ENCODE measurements at places on chromosomes 12 and 14.
A peak's percentile ranks its signal among the peaks of the same experiment; 100 is the strongest.

- no peaks in the 10 kb centered on the region for H3K36me3 ChIP-seq
- no peak overlapping the region for H3K27ac ChIP-seq
- H3K4me1 ChIP-seq: peaks cover 19% of the 10 kb centered on the region
Observed at GRCh38 chr14:90559811-90560492, 163.1 kb downstream of the CALM1 start.

DNA sequence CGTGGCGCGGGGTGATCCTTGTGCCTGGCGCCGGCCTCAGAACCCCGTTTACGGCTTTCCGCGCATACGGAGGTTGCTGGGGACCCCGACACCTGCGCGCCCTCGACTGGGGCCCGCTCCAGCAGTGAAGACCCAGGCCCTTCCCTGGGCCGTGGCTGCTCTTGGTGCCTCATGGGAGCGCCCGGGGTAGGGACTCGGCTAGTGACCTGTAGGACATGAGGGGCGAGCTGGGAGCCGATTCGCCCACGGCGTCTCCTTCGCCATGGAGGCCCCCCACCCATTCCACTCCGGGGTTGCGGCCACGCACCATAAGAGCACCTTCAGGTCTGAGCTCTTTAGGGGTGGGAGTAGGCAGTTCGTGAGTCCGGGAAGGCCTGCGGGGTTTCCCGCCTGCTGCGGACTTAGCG lies 14.2 kb upstream of the PAX9 start:
- no peak for DNase-seq
- H3K27ac ChIP-seq: no peak overlapping the region
- H3K4me3 ChIP-seq: peak overlapping the region; percentile 84
- H3K27me3 ChIP-seq: peaks cover 12% of the 10 kb centered on the region

DNA sequence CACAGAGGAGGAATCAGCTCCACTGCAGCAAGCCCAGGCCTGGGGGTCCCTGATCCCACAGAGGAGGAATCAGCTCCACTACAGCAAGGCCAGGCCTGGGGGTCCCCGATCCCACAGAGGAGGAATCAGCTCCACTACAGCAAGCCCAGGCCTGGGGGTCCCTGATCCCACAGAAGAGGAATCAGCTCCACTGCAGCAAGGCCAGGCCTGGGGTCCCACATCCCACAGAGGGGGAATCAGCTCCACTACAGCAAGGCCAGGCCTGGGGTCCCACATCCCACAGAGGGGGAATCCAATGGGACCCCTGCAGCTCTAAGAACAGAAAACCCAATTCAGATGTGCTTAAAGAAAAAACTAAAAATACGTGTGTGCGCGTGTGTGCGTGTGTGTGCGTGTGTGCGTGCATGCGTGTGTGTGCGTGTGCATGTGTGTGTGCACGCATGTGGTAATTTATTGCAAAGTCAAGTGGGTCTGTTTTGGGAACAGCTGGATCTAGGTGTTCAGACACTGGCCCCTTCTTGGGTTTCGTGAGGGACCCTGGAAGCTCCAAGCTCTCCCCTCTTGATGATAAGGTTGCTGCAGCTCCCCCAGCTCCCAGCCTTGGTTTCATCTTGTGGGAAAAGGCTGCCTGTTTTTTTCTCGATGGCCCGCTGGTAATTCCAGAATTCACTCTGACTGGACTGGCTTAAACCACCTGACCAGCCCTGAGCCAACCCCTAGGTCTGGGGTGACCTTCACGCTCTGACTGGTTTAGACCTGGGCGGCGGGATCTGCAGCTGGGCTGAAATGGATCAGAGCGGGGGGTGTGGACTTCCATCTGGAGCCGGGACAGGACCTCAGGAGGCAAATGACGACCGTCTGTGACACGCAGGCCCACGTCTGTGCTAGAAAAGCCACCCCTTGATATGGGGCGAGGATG lies 47.1 kb downstream of the GALNT9 start:
- peaks cover 3% of the 10 kb centered on the region for H3K4me1 ChIP-seq
- H3K27me3 ChIP-seq: peaks cover 11% of the 10 kb centered on the region
- H3K36me3 ChIP-seq: no peaks in the 10 kb centered on the region
- no peak for DNase-seq

GRCh38 chr12:93571365-93571924 lies 1.0 kb upstream of the SOCS2 start:
- peak overlapping the region; percentile 79 for H3K4me3 ChIP-seq
- H3K4me1 ChIP-seq: peaks cover 9% of the 10 kb centered on the region
- peaks cover 19% of the 10 kb centered on the region for H3K27me3 ChIP-seq
- no peak overlapping the region for H3K27ac ChIP-seq
- peak; percentile 97 for DNase-seq
- no peaks in the 10 kb centered on the region for H3K36me3 ChIP-seq

- H3K27ac ChIP-seq: no peak overlapping the region
- H3K4me1 ChIP-seq: no peaks in the 10 kb centered on the region
- H3K27me3 ChIP-seq: no peaks in the 10 kb centered on the region
- no peak overlapping the region for H3K4me3 ChIP-seq
- H3K36me3 ChIP-seq: peaks cover 13% of the 10 kb centered on the region
Observed at GRCh38 chr12:45183246-45183645, 32.6 kb upstream of the ANO6 start.

- H3K27me3 ChIP-seq: no peaks in the 10 kb centered on the region
- no peak overlapping the region for H3K4me3 ChIP-seq
- H3K27ac ChIP-seq: no peak overlapping the region
- H3K36me3 ChIP-seq: no peaks in the 10 kb centered on the region
Observed at GRCh38 chr12:93361151-93361919, 16.4 kb upstream of the NUDT4 start.
